ENCODE measurements at places on chromosomes 4 and X.

- DNase-seq: no peak
These were observed 424.2 kb downstream of the PDGFC start for GRCh38 chr4:156547439-156547838.

GRCh38 chr4:98994474-98995182, 893 bp upstream of the METAP1 start:
- no peak for DNase-seq

DNA sequence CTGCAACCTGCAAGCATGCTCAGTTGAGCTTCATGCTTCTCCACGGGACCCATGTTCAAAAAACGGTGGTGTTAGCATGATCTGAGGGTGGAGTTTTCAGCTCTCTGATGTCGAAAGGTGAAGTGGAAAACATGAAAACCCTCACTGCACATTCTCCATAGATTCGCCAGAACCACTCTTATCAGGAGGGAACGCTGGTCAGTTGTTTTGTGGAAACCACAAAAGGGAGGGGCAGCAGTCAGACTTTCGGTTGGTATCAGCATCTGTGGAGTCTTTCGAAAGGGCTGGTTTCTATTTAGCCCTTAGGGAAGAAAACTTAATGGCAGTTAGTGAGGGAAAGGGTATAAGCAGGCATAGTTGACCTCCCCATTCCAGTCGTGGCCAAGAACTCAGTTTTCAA, 12.6 kb downstream of the PPA2 start:
- DNase-seq: no peak

- no peak for DNase-seq
These were observed 59.7 kb downstream of the SH3BGRL start for GRCh38 chrX:81261576-81261975.
